ENCODE measurements at places on chromosomes 4 and X. TPM values are rescaled to one million over a fixed set of nuclear protein-coding genes. Genes with fewer than 3 reads are reported as not detected.
A peak's percentile ranks its signal among the peaks of the same experiment; 100 is the strongest.

GRCh38 chr4:174860588-174860987 lies 31.5 kb upstream of the GLRA3 start:
- no peak for DNase-seq

DNA sequence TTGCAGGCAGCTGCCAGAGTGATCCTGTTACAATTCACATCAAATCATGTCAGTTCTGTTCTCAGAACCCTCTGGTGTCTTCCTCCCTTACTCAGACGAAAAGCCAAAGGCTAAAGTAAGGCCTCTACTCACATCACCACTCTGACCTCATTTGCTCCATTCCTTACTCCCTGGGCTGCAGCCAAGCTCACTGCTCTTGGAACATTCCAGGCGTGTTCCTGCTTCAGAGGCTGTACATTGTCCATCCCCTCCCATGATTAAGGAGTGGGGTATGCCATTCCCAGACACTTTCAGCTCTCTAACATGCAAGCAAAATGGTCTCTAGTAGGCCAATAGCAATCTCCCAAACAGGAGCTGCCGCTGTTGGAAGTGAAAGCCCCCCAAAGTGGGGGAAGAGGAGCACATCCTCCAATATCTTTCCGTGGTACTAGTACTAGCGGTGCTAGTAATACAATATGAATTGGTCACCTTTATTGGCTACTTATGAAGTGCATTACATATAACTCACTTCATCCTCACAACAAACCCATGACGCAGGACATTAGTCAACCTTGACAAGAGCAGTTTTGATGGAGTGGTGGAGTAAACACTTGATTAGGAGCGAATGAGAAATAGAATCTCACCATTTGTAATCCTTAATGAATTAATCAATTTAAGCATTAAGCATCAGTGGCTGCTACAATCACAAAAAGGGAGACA lies 15.0 kb downstream of the GAB3 start:
- peak; percentile 62 for DNase-seq

GRCh38 chr4:38377195-38377594 lies 286.8 kb upstream of the KLF3 start:
- DNase-seq, result no peak

DNA sequence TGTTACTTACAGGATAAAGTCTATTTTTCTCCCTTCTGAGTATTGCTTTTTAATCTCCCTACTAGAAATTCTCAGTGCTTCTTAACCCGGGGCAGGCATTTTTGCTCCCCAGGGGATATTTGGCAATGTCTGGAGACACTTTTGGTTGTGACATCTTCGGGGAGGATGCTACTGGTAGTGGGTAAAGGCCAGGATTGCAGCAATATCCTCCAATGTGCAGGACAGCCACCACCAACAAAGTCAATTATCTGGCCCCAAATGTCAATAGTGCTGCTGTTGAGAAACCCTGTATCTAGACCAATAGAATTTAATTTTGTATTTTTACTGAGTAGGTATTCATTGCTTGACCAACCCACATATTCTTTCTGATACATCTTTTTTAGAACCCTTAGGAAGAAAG lies 669.5 kb upstream of the MAGEB2 start:
- DNase-seq, result no peak

- no peak for DNase-seq
Observed at GRCh38 chr4:77819404-77819842, 255 bp upstream of the CNOT6L start.

GRCh38 chrX:40687169-40687568 lies 39.8 kb upstream of the CXorf38 start:
- DNase-seq, result no peak

DNA sequence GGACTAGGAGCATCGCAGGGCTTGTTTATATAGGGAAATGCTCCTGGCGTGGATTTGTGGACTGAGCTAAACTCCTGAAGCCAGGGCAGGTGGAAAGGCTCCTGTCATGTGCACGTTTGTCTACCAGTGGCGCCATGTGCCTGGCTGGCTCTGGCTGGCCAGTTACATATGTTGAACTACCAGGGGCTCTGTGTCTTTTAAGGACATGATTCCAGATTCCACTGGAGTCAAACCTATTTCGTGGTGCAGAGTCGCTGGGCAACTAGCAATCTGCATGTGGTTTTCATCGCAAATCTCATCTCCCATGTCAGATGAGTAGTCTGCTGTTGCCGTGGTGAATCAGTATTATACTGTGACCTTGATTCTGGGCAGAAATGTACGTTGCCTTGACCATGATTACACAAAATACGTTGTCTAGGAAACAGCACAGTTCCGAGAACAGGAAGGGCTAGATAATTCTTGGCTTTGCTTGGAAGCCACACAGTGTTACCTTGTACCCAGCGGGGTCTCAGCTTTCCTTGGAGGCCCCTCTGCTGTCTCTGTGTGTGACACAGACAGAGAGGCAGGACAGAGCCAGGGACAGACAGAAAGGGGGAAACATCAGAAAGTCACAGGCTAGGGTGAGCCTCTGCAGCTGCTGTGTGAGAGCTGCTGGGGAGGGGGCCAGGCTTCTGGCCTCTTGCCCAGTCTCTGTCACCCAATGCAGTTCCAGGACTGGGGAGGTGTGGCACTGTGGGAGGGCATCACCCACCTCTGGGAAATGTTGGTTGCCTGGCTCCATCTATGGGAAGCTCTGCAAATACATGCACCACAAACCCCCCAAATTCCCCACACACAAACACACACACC lies 19.2 kb downstream of the PNMA6E start:
- DNase-seq, result no peak

DNA sequence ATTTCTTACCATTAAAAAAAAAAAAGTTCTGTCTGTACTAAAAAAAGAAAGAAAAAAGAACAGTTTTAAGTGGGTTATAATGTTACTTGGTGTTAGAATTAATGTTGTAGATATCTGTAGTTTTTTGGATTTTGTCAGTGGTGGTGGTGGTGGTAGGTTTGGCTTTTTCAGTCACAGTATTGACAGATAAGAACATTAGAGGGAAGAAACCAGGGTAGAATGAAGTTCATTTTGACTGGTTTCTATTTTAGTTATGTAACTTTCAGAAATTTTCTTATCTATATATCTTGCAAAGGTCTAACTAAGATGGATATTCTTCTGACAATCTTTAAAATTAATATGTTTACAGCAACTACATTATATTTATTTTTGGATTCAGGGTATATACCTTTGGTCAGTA lies 105.4 kb downstream of the FBXW7 start:
- no peak for DNase-seq

- no peak for DNase-seq
Observed at GRCh38 chr4:7687796-7688195, 251.9 kb downstream of the AFAP1 start.

DNA sequence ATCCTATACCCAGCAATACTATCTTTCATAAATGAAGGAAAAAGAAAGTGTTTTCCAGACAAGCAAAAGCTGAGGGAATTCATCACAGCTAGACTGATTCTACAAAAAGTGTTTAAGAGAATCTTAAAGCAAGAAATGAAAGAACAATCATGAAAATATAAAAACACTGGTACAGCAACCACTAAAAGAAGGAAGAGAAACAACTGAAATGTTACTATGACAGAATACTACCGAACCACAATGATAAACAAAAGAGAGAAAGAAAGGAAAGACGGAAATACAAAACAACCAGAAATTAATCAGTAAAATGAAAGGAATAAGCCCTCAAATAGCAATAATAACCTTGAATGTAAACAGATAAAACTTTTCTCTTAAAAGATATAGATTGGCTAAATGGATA lies 110.8 kb upstream of the AFF2 start:
- no peak for DNase-seq

- no peak for DNase-seq
Observed at GRCh38 chr4:54433686-54434085, 204.6 kb downstream of the PDGFRA start.

DNA sequence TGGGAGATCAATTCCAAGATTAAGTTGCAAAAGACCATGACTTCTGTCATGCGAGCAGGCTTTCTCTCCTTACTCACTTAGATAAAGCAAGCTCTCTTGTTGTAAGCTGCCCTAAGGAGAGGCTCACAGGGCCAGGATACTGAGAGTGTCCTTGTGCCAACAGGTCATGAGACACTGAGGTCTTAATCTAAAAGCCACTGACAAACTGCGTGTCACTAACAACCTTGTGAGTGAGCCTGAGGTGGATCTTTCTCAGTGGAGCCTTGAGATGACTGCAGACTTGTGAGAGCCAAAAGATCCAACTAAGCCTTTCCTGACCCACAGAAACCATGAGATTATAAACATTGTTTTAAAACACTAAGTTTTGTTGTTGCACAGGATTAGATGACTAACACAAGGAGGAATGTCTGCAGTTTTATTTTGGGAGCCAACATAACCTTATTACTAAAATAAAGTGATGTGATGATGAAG lies 170.5 kb downstream of the SLC39A8 start:
- DNase-seq, result peak; percentile 85

DNA sequence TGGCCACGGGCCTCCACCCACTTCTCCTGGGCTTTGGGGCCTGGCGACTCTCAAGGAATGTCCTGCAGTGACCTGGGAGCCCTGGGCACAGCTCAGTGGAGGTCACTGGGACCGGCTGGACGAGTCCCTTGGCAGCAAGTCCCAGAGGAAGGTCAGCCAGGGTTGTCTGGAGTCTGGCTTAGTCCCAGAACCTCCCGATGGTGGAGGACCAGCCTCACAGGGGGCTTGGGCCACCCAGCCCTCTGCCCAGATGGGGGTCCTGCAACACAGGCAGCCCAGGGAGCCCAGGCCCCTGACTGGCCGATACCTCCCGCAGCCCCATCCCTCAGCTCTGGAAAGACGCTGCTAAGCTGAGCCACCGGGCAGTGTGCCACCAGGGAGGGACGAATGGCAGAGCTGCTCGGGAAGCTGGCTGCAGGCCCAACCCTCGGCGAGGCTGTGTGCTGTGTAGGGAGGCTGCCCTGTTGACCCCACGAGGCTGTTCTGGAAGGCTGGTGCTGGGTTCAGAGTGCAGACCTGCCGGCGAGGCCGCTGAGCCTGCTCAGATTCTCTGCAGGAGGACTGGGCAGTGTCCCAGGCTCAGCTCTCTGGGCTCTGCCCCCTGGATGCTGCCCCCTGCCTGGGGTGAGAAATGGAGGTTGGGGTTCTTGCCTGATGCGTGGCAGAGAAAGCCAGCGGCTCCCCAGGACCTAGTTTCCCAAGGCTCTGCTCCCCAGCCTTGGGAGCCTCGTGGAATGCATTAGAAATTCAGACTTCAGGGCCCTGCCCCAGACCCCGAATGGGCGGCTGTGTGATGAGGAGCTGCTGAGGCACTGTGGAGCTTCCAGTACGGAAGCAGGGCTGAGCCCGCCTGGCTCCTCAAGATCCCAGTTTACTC lies 61.7 kb downstream of the ADRA2C start:
- no peak for DNase-seq

DNA sequence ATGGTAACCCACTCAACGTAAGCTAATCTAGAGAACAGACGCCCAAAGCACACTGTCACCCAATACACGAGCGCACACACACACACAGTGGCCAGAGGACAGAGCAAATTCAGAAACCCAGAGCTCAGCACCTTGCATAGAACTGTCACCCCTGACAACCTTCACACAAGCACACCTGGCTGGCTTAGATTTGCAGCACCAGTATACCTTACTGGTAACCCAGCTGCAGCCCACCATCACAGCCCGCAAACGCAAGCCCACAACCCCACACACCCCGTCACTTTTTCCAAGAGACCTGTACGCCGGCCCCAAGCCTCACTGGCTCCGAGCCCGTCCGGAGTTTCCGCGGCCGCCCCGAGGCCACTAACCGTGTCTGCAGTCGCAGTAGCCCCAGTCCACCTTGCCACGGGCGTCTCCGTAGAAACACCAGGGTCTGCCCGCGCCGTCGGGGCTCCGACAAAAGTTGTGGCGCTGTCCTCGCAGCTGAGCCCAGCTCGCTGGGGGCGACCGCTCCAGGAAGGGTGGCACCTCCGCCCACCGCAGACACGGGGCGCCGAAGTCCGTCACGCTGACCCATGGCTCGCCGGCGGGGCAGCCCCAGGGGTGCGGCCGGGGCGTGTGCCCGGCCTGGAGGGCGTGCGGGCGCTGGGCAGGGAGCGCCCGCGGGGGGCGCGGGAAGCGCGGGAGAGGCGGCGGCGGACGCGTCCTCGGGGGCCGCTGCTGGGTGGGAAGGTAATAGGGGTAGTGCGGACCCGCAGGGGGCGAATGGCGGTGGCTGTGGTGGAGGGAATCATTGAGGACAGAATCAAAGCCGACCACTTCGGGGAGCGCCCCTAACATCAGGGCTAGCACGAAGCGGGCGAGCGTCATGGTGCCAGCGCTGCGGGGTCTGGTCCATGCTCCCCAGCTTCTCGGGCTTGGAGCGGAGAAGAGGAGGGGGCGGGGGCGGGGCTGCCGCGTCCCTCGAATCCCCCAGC lies 664 bp downstream of the PRSS12 start:
- peak; percentile 47 for DNase-seq

GRCh38 chrX:140298960-140299825 lies 205.7 kb downstream of the SOX3 start:
- no peak for DNase-seq

- DNase-seq, result no peak
Observed at GRCh38 chrX:2266445-2267349, 234.1 kb downstream of the DHRSX start.

- DNase-seq, result no peak
Observed at GRCh38 chr4:72984351-72984750, 85.2 kb downstream of the COX18 start.

GRCh38 chr4:84336964-84337705 lies 162.0 kb downstream of the NKX6-1 start:
- no peak for DNase-seq

GRCh38 chr4:144711700-144712456 lies 65.9 kb downstream of the HHIP start:
- no peak for DNase-seq

DNA sequence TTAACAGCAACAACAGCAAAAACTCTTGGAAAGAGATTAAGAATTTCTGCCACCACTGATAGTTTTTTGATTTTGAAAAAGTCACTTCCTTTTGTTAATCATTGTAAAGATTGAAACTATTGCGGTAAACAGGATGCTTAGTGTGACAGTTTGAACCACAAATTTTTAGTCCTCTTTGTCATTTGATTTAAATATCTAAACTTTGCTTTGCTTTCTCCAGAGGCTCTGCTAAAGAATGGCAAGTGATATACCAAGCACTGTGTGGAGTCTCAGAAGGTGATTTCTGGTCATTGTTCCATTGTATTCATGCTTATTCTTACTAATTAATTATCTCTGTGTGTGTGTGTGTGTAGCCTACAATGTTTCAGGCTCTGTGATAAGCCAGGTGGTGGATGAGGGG lies 155.6 kb downstream of the BMPR1B start:
- no peak for DNase-seq

DNA sequence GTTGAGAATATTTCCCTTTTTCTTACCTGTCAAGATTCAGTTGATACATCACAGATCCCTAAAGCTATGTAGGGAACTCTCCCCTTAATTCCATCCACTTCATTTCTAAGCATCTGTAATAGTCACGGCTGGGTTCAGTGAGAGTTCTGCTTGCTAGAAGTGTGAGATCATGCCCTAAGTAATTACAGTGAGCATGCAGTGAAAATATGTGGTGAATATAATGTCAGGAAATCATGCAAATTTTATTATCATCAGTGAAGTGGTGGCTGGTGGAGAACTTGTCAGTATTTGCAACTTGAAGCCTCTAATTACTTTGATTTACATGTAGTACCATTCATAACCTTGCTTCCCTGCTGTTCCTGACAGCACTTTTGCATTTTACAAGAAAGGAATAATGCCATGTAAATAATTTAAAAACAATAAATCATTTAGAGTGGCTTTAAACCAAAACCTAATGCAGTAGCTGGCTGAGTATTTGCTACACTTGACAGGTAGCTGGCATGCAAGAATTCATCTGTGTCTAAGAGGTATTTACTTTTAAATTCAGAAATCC lies 28.3 kb upstream of the CFAP299 start:
- DNase-seq, result no peak

- DNase-seq, result no peak
Observed at GRCh38 chr4:41172786-41173185, 41.6 kb downstream of the APBB2 start.

IL2 gene
- total RNA-seq, result not detected

XAGE2 gene
- total RNA-seq, result 2.7 TPM

TCEAL6 gene
- not detected for total RNA-seq

CXCL11 gene
- not detected for total RNA-seq

All from SJSA1 (cell line).